ENCODE measurements at places on chromosomes 1 and 21.
A peak's percentile ranks its signal among the peaks of the same experiment; 100 is the strongest.

- DNase-seq = no peak
Measured at GRCh38 chr1:11541236-11541635, 62.3 kb downstream of the DISP3 start.

GRCh38 chr1:234402939-234403338, 29.7 kb downstream of the COA6 start:
- DNase-seq = no peak

GRCh38 chr1:44328671-44329416, 26.2 kb downstream of the ERI3 start:
- no peak for DNase-seq

DNA sequence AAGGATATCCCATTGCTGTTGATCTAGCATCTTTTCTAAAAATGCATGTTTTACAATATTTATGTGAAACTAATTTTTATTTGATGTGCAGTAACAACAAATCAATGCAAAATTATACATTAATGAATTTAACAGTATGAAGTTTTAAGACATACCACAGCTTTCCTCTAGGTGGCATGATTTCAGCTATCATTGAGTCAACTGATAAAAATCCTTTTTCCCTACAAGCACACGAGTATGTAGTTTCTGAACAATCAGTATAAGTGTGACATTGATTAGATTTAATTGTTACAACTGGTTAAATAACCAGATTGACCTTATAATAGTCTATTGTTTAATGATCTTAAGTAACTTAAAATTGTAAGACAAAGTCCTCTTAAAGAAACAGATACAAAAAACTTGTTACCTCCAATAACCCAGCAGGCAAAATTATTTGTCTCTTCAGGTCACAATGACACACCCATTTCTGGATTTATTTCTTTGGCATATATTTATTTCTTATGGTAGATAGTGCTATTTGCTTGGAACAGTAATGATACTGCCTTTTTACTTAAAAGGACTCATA, 5.8 kb upstream of the TGFB2 start:
- DNase-seq = peak; percentile 24

DNA sequence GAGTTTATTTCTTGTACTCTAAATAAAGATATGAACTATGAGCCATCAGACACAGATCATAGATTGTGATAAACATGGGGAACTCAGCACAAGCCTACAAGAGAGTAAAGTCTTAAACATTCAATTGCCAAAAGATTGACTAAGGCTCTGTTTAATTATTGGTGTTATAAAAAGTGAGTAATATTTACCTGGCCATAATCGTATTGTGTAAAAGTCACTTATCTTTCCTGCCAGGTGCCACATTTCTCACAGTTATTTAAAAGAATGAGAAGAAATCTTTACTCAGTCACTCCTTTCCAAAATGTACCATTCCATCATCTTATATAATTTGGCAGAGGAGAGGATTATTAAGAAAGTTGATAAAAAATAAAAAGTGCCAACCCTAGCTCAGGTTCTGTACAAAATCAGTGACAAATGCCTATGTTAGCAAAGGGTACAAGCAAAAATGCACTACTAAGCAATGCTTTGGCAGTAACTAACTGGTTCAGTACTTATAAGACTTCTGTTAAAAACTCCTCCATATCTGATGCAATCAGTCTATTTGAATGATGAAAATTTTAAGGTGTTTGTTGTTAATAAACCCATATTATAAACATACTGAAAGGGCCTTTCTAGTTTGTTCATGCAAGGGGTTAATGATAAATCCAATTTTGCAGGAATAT, 5.8 kb upstream of the NR5A2 start:
- DNase-seq = no peak

DNA sequence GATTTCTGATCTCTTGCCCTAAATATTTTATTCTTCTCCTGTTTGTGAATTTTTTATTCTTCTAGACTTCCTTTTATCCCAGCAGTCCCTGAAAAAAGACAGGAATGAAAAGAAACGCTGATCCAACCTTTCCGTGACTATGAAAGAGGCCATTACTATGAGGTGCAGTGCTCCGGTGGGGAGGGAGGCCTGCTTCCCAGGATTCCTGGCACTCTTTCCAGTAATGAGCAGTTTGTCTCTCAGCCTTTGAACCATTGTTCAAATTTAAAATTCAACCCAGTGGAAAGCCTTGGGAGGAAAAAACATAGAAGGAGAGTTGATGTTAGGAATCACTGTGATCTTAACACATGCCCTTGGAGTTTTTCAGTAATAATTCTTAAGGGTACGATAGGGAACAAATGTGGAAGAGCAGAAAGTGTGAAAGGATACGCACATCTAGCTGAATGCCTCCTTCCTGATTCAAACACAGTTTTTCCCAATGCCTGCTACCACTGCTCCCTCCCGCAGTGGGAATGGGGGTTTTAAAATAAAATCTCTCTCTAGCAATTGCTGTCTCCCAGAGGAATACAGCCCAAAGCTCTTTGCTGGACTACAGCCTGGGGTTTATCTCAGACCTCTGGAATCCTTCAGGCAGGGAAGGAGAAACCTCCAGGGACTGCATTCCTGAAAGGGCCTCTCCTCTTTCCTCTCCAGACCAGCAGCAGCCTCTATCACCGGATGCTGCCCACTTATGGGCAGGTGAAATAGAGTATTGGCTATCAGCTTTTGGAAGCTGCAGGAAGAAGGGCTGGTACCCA, 6.1 kb downstream of the IER5 start:
- DNase-seq = no peak

DNA sequence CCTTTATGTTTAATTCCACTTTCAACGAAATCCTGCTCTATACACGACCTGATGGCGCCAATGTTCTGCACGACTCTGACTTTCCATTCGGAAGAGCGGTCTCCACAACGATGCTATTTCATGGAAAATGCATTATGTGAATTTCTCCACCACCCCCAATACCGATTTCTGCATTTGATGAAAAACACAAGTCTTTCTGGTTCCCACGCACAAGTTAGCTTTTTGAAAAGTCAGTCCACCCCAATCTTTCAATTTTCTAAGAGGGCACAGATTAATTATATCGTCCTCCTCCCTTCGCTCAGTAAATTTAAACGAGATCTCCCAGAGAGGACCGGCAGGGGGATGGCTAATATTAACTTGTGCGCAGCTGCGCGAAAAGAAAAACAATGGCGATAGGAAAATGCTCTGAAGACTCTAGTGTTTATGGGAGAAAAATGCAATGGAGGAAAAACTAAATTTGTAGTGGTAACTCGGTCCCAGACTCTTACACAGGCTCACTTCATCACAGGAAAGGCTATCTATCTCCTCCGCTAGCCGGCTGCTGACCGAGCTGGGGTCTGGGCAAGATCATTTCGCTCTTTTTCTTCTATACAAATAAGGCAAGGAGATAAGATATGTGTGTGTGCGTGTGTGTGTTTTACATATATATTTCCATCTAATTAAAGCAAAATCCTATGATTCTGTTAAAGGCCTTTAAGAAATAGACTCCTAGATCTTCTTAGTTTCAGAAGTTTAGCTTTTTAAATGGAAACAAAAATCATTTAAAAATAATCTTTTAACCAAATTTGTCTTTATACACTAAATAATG, 1.2 kb upstream of the LHX8 start:
- DNase-seq = no peak

DNA sequence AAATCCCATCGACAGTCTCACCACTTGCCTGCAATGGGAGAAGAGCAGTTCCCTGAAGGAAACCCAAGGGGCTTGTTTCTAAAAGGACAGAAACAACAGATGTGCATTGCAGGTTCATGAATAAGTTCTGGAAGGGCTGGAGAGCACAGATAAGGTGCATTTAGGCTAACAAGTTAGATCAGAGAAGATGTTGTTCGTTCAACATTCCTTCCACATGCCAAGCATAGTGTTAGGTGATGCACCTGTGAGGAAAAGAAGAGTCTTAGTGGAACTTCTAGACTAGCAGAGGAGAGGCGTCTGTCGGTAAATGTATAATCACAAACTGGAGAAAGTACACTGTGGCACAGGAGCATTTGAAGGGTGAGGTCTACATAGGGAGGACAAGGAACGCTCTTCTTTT, 98.0 kb downstream of the ST3GAL3 start:
- DNase-seq = no peak

GRCh38 chr1:147109041-147109440, 63.2 kb downstream of the PRKAB2 start:
- no peak for DNase-seq

DNA sequence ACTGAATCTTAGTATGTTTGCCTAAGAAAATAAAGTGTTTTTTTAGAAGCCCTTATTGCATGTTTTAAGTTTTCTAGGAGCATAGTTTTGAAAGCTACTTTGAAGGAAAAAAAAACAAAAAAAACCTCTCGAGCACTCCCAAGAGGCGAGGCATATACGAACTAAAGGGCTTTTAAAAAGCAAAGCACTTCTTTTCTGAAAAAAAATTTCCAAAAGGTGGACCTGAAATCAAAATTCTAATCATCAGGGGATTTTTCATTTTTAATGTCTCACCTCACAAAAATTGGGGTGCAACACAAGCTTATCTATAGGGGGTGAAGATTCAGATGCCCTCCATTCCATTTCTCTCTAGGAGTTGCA, 594 bp downstream of the GLMN start:
- peak; percentile 2 for DNase-seq

- no peak for DNase-seq
Measured at GRCh38 chr1:4276238-4276637, 376.2 kb upstream of the C1orf174 start.

DNA sequence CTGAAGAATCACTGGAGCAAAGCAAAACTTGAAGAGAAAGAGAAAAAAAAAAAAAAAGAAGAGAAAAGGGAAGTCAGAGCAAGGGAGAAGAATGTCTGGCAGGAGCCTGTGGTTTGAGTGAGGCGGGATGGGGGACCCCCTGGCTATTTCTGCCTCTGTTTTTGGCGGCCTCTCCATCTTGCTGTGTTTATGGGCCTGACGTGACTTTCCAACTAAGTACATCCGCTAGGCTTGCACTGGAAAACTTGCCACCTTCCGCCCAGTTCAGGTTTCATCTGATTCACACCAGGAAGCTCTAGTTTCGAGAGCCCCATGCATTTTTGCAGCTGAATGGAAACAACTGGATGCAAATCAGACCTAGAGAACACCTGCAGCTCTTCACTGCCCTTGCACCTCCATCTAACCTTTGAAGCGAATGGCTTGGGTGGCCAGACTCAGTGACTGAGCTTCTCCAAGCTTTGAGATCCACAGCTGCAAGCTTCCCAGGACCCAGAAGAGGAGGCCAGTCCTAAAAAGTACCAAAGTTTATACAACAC, 28.0 kb downstream of the TBX15 start:
- DNase-seq = no peak

GRCh38 chr1:155884031-155884960, 24.9 kb downstream of the SYT11 start:
- DNase-seq = no peak

DNA sequence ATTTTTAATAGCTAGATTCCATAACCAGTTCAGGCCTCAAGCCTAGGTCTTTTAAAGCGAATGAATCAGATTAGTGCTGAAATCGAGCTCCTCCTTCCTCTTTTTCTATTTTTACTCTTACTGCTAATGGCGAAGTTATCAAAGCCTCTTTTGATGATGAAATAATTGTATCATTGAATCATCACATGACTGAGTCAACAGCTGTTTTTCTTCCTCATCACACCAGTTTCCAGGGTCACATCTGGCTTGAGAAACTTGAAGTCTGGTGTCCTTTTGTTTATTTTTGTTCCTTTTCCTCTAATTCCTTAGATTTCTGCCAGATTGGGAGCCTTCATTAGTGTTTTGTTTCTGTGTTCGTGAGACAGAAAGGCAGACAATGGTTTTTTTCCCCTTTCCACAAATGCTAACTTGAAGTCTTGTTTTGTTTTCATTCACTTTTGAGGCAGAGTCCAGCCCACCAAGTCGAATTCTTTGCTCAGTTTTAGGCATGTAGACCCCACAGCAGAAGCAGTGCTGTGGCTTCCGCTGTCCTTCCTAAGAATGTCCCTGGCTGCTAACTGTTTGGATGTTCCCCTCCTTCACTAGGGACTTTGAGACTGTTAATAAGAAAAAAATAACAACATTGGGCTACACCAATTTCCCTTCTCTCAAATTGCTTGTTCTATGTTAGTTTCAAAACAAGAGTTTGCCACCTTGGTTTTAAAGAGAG, 51.9 kb upstream of the FMOD start:
- DNase-seq = no peak

DNA sequence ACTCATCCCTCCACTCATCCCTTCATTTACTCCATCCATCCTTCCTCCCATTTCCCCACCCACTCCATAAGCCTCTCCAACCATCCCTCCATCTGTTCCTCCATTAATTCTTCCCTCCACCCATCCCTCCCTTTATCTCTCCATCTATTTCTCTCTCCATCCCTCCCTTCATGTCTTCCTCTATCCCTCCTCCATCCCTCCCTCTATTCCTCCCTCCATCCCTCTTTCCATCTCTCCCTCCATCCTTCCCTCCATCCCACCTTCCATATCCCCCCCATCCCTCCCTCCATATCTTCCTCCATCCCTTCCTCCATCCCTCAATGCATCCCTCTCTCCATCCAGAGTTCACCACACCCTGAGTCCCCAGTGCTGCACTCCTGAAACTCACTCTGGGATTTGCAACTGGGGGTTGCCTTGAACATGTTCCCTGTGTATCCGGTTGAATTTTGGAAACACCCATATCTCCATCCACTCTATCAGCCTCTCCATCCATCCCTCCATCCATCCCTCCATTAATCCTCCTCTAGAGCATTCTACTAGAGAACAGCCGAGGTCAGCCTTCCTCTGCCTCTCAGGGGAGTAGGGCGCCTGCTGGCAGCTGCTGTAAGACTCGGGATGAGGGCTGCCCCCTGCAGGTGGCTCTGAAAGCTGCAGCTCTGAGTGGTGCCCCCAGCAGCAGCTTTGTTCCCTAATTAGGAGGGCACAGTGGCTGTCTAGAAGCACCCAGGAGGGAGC, 39.4 kb downstream of the ABCG1 start:
- peak; percentile 84 for DNase-seq

- DNase-seq = peak; percentile 60
Measured at GRCh38 chr1:20696397-20697333, 21.1 kb downstream of the KIF17 start.

GRCh38 chr1:32539584-32540571, 651 bp downstream of the ZBTB8A start:
- DNase-seq = no peak

- peak; percentile 25 for DNase-seq
Measured at GRCh38 chr21:44304877-44305293, 5.0 kb downstream of the PFKL start.

GRCh38 chr21:42453224-42453985, 42.6 kb downstream of the RSPH1 start:
- no peak for DNase-seq
